ENCODE measurements at places on chromosomes 4 and X. TPM values are rescaled to one million over a fixed set of nuclear protein-coding genes. Genes with fewer than 3 reads are reported as not detected.

DNA sequence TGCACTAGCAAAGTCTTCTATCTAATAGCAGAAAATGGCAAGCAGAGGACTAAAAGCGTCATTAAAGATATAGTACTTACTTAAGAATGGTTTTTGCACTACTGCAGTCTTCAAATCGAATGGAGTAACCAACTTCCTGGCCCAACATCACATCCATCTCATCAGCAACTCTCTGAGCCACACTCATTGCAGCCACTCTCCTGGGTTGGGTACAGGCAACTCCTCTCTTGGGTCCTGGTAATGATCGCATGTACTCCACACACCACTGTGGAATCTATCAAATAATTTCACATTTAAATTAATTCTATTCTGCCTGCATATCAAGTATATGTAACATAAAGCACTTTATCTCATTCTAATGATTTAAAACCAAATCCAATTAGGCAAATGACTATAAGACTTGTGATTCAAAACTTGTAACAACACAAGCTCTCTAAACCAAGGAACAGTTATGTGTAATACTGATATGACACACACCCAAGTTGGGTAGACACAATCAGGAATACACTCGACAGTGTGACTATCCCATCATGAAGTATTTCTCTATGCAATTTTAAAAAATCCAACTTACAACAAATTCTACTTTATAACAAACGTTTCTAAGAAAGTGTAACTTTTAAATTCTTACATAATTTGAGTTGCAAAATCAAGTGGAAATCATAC lies 13.6 kb downstream of the DHX15 start:
- H3K27ac ChIP-seq: no peak overlapping the region
- peaks cover 40% of the 10 kb centered on the region for H3K36me3 ChIP-seq
- no peaks in the 10 kb centered on the region for H3K4me1 ChIP-seq
- no peak for DNase-seq
- no peaks in the 10 kb centered on the region for H3K27me3 ChIP-seq

The KLHL15 gene
- 10.1 TPM for total RNA-seq

The APLN gene
- 0.22 TPM for total RNA-seq

- no peaks in the 10 kb centered on the region for H3K36me3 ChIP-seq
- no peaks in the 10 kb centered on the region for H3K27me3 ChIP-seq
- peaks cover 9% of the 10 kb centered on the region for H3K4me1 ChIP-seq
- H3K4me3 ChIP-seq: no peak overlapping the region
- DNase-seq: no peak
Measured at GRCh38 chr4:25810461-25811373, 52.1 kb downstream of the SEL1L3 start.

- H3K27ac ChIP-seq: no peak overlapping the region
- no peak for DNase-seq
- no peaks in the 10 kb centered on the region for H3K4me1 ChIP-seq
- no peaks in the 10 kb centered on the region for H3K27me3 ChIP-seq
- H3K4me3 ChIP-seq: no peak overlapping the region
Measured at GRCh38 chr4:73452953-73453700, 17.1 kb downstream of the AFP start.

Data from HCT116 (cell line).